ENCODE measurements at places on chromosomes 6 and 20. TPM values are rescaled to one million over a fixed set of nuclear protein-coding genes. Genes with fewer than 3 reads are reported as not detected.

COL21A1 gene
- total RNA-seq, result 79.8 TPM

RAB23 gene
- total RNA-seq, result 24.4 TPM

BPIFB2 gene
- total RNA-seq, result not detected

MAFB gene
- 20.6 TPM for total RNA-seq

SFT2D1 gene
- total RNA-seq, result 31.8 TPM

LGSN gene
- total RNA-seq, result not detected

MYB gene
- total RNA-seq, result 7.8 TPM

BNIP5 gene
- 0.10 TPM for total RNA-seq

NOTCH4 gene
- 8.1 TPM for total RNA-seq

TINAG gene
- 0.20 TPM for total RNA-seq

LRRC73 gene
- total RNA-seq, result 0.20 TPM

LY6G6F gene
- total RNA-seq, result not detected

CCN6 gene
- total RNA-seq, result 0.39 TPM

ERVFRD-1 gene
- 0.10 TPM for total RNA-seq

CDSN gene
- 37.1 TPM for total RNA-seq

HSPA12B gene
- total RNA-seq, result 14.0 TPM

PTPRT gene
- 4.0 TPM for total RNA-seq

TMEM170B gene
- 5.8 TPM for total RNA-seq

SOBP gene
- total RNA-seq, result 5.9 TPM

ZNF391 gene
- total RNA-seq, result 3.0 TPM

MYCT1 gene
- total RNA-seq, result 16.3 TPM

MCHR2 gene
- not detected for total RNA-seq

PRR18 gene
- 0.20 TPM for total RNA-seq

TREML2 gene
- total RNA-seq, result 0.39 TPM

VGLL2 gene
- total RNA-seq, result 2.8 TPM

KCNK15 gene
- total RNA-seq, result 0.59 TPM

SUPT3H gene
- total RNA-seq, result 6.9 TPM

BIRC7 gene
- total RNA-seq, result not detected

LAMP5 gene
- 1.9 TPM for total RNA-seq

MLN gene
- not detected for total RNA-seq

TNFAIP3 gene
- 43.9 TPM for total RNA-seq

OR2H2 gene
- total RNA-seq, result not detected

KCNK16 gene
- not detected for total RNA-seq

CDH4 gene
- total RNA-seq, result 0.10 TPM

CENPW gene
- 5.0 TPM for total RNA-seq

ATP6V1G2 gene
- total RNA-seq, result 1.4 TPM

SLC22A23 gene
- total RNA-seq, result 11.8 TPM

TGM2 gene
- 4.8 TPM for total RNA-seq

PLG gene
- total RNA-seq, result not detected

PPDPF gene
- 30.8 TPM for total RNA-seq

ARMC12 gene
- not detected for total RNA-seq

C4B gene
- 4.2 TPM for total RNA-seq

SLC2A4RG gene
- total RNA-seq, result 21.5 TPM

RNF144B gene
- total RNA-seq, result 24.4 TPM

ABT1 gene
- 12.3 TPM for total RNA-seq

KIF25 gene
- total RNA-seq, result not detected

MAK gene
- 0.10 TPM for total RNA-seq

SERAC1 gene
- total RNA-seq, result 6.5 TPM

ZBTB24 gene
- total RNA-seq, result 7.4 TPM

FAM184A gene
- 3.7 TPM for total RNA-seq

HLA-DOB gene
- 0.69 TPM for total RNA-seq

AVP gene
- total RNA-seq, result not detected

FKBP1C gene
- total RNA-seq, result not detected

MYO6 gene
- 20.2 TPM for total RNA-seq

EPM2A gene
- 7.9 TPM for total RNA-seq

JPH2 gene
- total RNA-seq, result 11.3 TPM

CDC25B gene
- 22.4 TPM for total RNA-seq

TMEM74B gene
- total RNA-seq, result 2.5 TPM

BMP5 gene
- total RNA-seq, result 5.0 TPM
